ENCODE measurements at places on chromosomes 4 and X. TPM values are rescaled to one million over a fixed set of nuclear protein-coding genes. Genes with fewer than 3 reads are reported as not detected.

DNA sequence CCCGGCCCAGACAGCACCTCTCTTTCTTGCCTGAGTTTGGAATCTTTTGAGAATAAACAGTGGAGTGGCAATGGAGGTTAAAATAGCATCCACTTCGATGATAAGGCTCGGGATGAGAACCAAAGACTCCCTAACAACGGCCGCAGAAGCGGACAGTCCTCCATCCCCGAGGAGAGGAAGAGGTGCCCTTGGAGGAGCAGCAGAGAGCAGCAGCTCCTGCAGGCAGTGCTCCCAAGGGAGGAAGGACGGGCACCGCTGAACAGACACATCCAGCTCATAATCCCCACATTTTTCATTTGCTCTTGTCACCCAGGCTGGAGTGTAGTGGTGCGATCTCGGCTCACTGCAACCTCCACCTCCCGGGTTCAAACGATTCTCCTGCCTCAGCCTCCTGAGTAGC, 61.3 kb downstream of the DCTD start:
- DNase-seq: no peak

DNA sequence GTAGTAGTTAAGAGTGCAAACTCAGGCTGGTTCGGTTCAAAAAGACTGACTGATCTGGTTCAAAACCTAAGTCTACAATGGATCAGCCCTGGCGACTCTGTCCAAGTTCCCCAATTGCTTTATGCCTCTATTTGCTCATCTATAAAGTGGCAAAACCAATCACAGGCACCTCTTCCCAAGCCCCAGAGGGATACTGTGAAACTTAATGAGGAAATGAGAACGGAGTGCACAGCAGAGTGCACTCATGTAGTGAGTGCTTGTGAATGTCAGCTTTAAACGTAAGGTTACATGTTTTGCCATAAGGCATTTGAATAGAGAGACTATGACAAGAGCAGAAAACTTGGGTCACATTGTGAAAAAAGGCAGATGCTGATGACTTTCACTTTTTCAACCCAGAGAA, 199.7 kb upstream of the KLF3 start:
- no peak for DNase-seq

GRCh38 chrX:54798137-54798536, at the start of gene ITIH6:
TSS of gene ITIH6 (minus strand) at chrX:54798255. CDS start at chrX:54798210, 45 bp downstream.
- DNase-seq: no peak

DNA sequence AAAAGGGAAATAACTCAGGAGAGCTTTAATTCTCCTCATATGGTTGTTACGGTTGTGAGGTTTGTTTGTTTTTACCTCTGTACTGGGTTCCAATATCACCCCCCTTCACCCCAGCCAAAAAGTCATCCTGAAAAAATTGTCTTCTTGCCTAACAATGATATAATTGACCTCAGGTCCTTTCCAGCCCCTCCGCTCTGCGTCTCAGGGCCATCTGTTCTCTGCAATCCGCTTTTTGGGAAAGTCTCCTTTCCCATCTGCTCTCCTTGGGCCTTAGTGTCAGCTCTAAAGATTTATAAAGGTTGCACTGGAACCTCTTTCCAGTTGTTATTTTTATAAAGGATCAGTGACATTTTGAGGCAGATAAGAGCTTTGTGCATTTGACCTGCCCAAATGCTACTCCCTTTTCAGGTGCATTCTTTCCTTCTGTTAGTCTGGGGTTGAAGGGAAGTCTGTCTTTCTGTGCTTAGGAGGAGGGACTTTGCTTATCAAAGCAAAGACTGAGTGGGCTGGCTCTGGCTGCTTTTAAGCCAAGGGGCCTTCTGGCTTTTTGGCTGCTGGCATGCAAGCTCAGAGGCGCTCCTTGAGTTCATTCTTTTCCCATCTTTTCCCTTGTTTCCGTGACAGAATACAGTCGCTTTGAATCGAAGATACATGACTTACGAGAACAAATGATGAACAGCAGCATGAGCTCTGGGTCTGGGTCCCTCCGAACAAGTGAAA, 34.1 kb downstream of the DLG3 start:
- no peak for DNase-seq

APLN gene
- total RNA-seq: not detected

POU4F2 gene
- not detected for total RNA-seq

DOK7 gene
- 10.4 TPM for total RNA-seq

DAPP1 gene
- 49.1 TPM for total RNA-seq

SSX3 gene
- not detected for total RNA-seq
